ENCODE measurements at places on chromosomes 3 and 15.

DNA sequence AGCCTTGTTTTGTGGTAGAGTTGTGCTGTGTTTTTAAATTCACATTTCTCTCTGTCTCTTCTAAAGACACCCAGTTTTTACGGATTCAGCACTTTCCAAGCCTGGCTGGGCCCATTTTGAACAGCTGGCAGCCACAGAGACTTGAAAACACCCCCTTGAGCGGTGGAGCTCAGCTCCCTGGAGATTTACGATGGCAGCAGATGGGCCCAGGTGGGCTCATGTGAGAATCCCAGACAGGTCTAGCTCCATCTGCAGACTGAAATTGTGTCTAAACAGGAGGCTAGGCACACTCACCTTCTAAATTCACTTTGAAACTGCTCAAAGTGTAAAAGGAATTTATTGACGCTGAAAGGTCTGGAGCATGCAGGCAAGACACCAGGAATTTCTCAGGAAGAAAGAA is 232.0 kb upstream of the HES1 start:
- no peak for DNase-seq

- DNase-seq: no peak
Measured at GRCh38 chr3:37338500-37338899, 164.1 kb upstream of the LRRFIP2 start.

GRCh38 chr3:197482001-197482400 is 73.8 kb downstream of the BDH1 start:
- no peak for DNase-seq

GRCh38 chr3:104286645-104287044 is 1080.1 kb upstream of the ALCAM start:
- no peak for DNase-seq

- DNase-seq: no peak
Measured at GRCh38 chr3:72636969-72637597, 211.2 kb downstream of the SHQ1 start.

Data from Ammon's horn (tissue), 1 donor.